ENCODE measurements at places on chromosomes 16 and 17.
A peak's percentile ranks its signal among the peaks of the same experiment; 100 is the strongest.

DNA sequence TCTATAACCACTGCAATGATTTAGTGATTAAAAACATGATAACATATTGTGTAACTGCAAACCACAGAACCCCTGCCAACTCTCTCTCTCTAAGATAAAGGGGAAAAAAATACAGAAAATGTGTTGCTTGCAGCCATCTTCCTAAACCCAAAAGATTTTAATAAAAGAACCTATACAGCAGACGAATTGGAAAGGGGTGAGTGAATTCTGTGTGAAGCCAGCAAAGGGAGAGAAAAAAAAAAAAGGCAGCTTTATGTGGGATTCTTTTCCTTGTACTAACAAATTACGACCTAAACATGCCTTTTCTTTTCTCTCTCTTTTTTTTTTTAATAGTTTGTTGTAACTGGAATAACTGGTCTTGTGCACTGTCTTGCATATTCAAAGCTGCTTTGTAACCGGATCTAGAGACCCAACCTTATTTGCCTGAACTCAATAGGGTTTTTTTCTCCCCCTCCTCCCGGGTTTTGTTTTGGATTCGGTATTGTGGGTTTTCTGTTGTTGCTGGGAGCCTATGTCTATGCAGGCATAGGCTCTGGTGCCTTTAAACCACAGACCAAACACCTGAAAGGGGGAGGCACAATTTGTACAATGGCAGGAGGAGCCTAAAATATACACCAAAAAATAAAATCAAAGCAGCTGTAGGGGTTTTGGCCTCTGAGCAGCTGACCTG is 7.0 kb upstream of the ZFHX3 start:
- DNase-seq, result no peak
- no peaks in the 10 kb centered on the region for H3K4me1 ChIP-seq
- H3K27me3 ChIP-seq, result peaks cover 17% of the 10 kb centered on the region
- H3K4me3 ChIP-seq, result no peak overlapping the region

DNA sequence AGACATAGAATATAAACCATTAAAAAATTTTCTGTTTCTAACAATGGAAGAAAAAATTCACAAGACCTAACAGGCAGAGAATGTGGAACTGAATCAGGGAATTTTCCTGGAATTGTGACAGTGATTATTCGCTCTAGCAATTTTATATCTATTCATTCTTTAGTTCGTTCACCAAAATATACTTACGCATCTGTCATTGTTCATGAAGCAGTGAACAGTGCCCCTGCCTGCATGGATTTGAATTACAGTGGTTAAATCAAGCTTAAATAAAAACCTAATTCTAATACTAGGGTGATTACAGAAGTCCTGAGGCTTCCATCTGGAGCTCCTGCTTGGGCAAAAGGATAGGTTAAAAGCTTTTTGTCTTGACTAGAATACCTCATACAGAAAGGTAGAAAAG is 48.6 kb downstream of the ABCA8 start:
- no peaks in the 10 kb centered on the region for H3K4me1 ChIP-seq
- no peaks in the 10 kb centered on the region for H3K36me3 ChIP-seq
- no peaks in the 10 kb centered on the region for H3K27me3 ChIP-seq
- DNase-seq, result no peak
- no peak overlapping the region for H3K27ac ChIP-seq

- H3K4me3 ChIP-seq, result no peak overlapping the region
- H3K4me1 ChIP-seq, result peaks cover 54% of the 10 kb centered on the region
- H3K36me3 ChIP-seq, result no peaks in the 10 kb centered on the region
- peak; percentile 81 for DNase-seq
Measured at GRCh38 chr17:48457080-48457836, 27.2 kb upstream of the SKAP1 start.

DNA sequence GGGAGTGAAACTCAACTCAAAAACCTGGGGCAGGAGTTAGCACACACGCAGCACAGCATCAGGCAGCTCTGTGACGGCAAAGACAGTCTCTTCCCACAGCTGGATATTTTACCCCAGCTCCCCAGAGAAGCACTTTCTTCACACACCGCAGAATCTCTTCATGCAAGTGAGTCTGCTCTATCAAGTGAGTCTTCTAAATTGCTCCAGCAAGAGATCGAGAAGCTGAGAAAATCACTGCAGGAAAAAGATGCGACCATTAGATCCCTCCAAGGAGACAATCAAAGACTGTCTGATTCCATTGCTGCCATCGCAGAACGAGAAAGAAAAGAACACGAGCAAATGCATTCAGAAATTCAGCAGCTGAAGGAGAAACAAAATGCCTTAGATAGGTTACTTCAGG is 16.9 kb upstream of the LCMT1 start:
- no peak for DNase-seq
- peaks cover 15% of the 10 kb centered on the region for H3K4me1 ChIP-seq
- no peak overlapping the region for H3K4me3 ChIP-seq
- H3K27me3 ChIP-seq, result no peaks in the 10 kb centered on the region
- no peak overlapping the region for H3K27ac ChIP-seq

- no peak overlapping the region for H3K27ac ChIP-seq
- no peak overlapping the region for H3K4me3 ChIP-seq
- no peak for DNase-seq
- no peaks in the 10 kb centered on the region for H3K27me3 ChIP-seq
- no peaks in the 10 kb centered on the region for H3K36me3 ChIP-seq
- H3K4me1 ChIP-seq, result no peaks in the 10 kb centered on the region
Measured at GRCh38 chr17:19341211-19341631, 21.3 kb downstream of the B9D1 start.

DNA sequence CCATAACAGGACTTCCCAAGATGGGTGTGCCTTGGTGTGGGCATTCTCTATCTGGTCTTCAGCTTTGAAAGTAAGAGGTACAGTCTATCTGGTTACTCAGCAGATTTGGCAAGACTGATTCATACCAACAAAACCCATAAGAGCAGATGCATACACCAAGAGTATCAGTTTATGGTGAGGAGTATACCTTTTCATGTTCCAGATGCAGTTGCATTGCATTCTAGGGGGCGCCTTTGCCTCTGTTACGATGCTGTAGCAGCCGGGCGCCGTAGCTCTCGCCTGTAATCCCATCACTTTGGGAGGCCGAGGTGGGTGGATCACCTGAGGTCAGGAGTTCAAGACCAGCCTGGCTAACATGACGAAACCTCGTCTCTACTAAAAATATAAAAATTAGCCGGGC is 31.1 kb upstream of the CARMIL2 start:
- H3K4me3 ChIP-seq, result no peak overlapping the region
- no peak for DNase-seq
- H3K27me3 ChIP-seq, result no peaks in the 10 kb centered on the region
- peaks cover 42% of the 10 kb centered on the region for H3K36me3 ChIP-seq
- no peaks in the 10 kb centered on the region for H3K4me1 ChIP-seq

GRCh38 chr17:65181237-65182061 is 44.3 kb downstream of the RGS9 start:
- H3K27me3 ChIP-seq, result no peaks in the 10 kb centered on the region
- peak overlapping the region; percentile 2 for H3K27ac ChIP-seq
- no peak for DNase-seq

DNA sequence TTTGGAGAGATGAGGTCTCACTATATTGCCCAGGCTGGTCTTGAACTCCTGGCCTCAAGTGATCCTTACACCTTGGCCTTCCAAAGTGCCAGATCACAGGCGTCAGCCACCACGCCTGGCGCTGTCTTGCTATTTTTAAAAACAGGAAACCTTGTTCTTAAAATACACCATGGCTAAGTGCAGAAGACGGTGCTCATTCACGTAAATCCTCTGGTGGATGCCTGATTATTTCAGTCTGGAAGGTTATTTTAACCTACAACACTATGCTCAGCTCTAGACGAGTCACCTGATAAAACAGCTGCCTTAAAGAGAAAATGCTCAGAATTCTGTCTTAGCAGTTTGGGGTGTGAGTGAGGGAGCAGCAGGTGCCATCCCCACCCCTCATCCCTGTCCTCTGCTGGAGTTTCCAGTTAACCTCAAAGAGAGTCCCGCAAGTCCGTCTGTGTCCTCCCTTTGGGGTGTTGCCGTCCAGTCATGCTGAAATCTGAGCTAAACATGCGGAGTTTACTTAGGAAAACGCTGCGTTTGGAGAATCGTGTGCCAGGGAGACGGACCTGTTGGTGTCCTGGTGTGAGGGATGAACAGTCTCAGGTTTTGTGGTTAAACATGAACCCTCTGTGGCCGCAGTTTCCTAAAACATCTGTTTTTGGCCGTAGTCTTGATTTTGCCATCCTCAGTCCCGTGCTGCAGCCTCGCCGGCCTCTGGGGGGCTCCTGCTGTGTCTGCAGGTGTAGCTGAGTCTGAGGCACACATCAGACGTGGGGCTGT is 17.1 kb downstream of the SPG7 start:
- no peaks in the 10 kb centered on the region for H3K4me1 ChIP-seq
- DNase-seq, result no peak
- no peak overlapping the region for H3K4me3 ChIP-seq
- H3K36me3 ChIP-seq, result peaks cover 49% of the 10 kb centered on the region
- H3K27me3 ChIP-seq, result no peaks in the 10 kb centered on the region
- no peak overlapping the region for H3K27ac ChIP-seq

- no peak overlapping the region for H3K27ac ChIP-seq
- H3K27me3 ChIP-seq, result no peaks in the 10 kb centered on the region
- no peak for DNase-seq
- H3K36me3 ChIP-seq, result no peaks in the 10 kb centered on the region
- H3K4me3 ChIP-seq, result no peak overlapping the region
- H3K4me1 ChIP-seq, result no peaks in the 10 kb centered on the region
Measured at GRCh38 chr17:65190467-65191097, 53.4 kb downstream of the RGS9 start.

DNA sequence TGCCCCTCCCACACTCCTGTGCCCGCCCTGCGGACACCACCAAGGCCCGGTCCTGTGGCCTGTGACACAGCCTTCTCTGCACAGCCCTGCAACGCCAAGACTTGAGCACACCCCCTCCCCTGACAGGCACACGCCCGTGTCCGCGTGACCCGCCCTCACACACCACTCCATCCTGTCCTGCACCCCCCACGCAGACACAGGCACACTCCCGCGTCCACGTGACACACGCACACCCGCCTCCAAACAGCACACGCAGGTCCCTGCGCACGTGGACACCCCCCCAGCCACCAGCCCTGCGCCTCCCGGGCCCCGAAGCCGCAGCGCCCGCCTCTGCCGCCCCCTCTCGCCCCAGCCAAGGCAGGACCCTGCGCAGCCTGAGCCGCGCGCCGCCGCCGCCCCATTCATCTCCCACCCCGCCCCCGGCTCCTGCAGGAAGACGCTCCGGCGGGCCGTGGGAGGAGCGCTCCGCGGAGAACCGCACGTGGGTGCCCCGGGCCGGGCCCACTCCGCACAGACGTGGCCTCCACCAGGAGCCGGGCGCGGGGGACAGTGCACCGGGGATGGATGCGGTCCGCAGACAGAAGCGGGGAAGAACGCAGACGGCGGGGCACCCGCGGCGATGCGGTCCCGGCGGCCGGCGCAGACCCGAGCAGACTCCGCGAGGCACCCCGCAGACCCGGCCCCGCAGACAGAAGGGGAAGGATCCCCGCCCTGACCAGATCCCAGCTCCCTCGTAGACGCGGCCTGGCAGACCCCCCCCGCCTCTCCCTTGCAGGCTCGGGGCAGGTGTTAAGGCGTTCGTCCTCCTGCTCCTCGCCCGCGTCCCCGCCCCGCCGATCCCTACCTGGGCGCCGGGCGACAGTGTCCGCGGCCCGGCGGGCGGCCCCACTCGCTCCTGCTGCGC is 506 bp downstream of the CAMKK1 start:
- H3K27ac ChIP-seq, result peak overlapping the region; percentile 16
- H3K36me3 ChIP-seq, result no peaks in the 10 kb centered on the region
- peak overlapping the region; percentile 65 for H3K4me3 ChIP-seq
- peaks cover 29% of the 10 kb centered on the region for H3K4me1 ChIP-seq
- DNase-seq, result peak; percentile 94

DNA sequence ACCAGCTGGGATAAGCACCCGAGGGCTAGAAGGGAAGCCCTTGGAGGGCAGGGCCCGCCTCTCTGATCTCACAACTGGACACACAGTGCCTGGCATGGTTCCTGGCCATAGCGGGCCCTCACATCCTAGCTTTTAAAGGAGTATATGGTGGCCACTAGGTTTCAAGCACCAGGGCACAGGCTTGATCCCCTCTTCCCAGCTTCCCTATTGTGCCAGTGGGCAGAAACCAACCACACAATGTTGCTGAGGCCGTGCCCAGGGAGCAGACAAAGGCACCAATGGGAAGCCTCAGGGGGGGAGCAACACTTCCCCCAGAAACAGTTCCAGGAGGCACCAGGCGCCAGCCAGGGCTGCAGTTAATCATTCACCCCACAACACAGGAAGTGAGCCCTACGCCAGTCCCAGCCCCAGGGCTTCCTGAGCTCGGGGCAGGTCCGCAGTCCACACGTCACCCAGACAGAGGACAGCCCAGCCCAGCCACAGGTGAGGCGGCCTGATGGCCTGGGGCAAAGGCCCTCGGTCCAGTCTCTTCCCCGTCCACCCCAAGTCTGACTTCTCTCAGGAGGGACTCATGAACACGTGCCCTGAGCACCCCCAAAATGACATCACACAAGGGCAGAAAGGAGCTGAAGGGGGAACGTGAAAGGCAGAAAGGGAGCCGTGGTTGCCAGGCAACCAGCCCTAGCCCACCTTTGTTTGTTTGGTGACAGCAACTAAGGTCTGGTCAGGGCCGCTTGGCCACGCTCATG is 12.8 kb downstream of the SMIM5 start:
- H3K4me1 ChIP-seq, result no peaks in the 10 kb centered on the region
- no peak overlapping the region for H3K27ac ChIP-seq
- no peak overlapping the region for H3K4me3 ChIP-seq
- no peaks in the 10 kb centered on the region for H3K27me3 ChIP-seq

GRCh38 chr17:72097144-72097543 is 23.7 kb upstream of the SOX9 start:
- H3K36me3 ChIP-seq, result no peaks in the 10 kb centered on the region
- no peak for DNase-seq
- no peaks in the 10 kb centered on the region for H3K27me3 ChIP-seq

DNA sequence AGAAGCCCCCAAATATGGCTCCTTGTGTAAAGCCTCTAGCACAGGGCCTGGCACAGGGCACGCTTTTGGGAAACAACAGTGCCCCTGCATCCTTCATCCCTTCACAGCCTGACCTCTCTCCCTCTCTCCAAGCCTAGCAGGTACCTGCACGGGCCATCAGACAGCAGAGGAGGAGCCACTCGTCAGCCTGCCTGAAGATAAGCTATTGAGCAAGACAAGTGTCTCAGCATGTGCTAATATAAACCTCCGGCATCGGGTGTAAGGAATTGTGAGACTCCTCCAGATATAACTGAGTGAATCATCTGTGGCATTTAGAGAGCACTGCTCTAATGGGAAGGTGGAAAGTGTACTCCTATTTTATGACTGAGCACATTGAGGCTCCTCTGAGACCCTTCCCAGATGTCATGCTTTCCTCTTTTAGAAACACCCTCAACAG is 38.3 kb downstream of the TBX4 start:
- no peak overlapping the region for H3K27ac ChIP-seq
- H3K4me1 ChIP-seq, result no peaks in the 10 kb centered on the region
- H3K36me3 ChIP-seq, result no peaks in the 10 kb centered on the region
- H3K27me3 ChIP-seq, result no peaks in the 10 kb centered on the region
